ENCODE measurements at places on chromosomes 11 and 22.

- DNase-seq, result no peak
Observed at GRCh38 chr11:33403344-33403743, 146.2 kb downstream of the HIPK3 start.

- no peak for DNase-seq
Observed at GRCh38 chr11:120899720-120900119, 124.2 kb upstream of the TBCEL start.

DNA sequence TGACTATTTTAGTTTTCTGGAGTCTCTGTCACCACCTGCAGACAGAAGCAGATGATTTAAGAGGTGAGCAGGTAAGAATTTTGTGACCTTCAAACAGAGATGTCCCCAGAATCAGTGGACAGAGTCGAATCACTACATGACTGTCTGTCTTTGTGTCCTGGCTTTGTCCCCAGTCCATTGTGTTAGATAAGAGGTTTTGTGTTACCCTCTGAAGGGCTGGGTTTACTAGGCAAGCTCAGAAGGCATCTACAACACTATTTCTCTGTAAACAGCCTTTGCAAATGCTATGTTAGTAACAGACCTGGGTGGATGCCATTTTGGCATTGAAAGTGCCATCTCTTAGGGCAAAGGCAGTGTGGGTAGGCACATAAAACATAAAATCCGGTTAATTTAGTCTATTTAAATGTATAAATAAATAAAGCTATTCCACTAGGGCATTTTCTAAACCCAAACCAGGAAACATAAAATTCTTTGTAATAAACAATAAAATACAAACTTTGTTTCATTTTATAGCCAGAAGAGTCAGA, 40.3 kb upstream of the CADM1 start:
- DNase-seq, result no peak

DNA sequence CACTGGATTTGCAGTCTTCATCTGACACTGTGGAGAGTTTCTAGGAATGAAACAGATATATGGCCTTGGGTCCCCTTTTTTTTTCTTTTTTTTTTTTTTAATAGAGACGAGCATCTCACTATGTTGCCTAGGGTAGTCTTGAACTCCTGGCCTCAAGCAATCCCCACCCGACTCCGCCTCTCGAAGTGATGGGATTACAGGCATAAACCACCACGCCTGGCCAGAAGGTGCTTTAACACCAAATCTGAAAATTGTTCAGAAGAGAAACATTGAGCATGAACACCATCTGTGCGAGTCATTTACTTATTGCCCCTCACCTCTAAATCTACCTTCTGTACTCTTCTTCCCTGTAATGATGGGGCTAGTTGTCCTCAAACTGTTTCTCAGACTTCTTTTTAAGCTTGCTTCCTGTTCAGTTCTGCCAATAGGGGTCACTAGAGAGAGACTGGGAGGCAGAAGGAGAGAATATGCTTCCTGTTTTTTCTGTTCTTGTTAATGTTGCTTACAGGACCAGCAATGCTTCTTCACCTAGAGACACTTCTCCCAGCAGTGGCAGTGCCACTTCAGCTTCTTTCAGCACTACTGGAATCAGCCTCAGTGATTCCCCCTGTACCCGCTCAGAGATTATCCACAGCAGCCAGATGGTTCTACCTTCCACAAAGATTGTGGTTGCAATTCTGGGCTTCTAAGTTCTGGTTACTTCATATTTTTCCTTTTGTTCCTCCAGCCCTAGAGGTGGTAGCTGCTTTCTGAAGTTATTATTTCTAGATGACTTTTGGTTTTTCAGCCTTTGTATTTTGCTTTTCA, 20.8 kb upstream of the ZBED5 start:
- no peak for DNase-seq

- no peak for DNase-seq
Observed at GRCh38 chr11:64591257-64592233, 525 bp downstream of the SLC22A12 start.

DNA sequence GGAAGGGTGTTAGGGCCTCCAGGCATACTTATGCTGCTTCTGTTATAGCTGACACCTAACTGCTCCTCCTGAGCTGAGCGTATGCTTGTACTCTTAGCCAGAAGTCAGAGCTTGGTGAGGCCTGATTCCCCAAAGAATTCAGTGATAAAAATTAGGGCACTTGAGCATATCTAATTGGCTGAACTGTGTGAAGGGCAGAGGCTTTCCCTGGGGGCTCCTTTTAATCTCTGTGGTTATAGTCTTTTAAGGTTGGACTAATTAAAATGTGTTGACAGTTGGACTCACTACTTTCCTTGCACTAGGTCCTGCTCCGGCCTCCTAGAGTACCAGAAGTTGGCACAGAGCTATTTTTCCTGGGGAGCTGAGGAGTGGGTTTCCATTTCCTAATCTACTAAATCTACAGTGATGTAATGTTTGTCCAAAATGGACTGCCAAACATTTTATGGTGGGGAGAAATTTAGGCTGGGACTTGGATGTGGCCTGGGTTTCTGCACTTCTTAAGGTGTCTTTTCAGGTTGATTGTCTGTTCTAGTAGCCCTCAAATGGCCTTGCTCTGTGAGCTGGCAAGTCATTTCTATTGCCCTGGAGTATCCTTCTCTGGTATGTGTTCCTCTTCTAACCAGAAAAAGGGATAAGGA, 18.4 kb downstream of the STIM1 start:
- DNase-seq, result no peak

DNA sequence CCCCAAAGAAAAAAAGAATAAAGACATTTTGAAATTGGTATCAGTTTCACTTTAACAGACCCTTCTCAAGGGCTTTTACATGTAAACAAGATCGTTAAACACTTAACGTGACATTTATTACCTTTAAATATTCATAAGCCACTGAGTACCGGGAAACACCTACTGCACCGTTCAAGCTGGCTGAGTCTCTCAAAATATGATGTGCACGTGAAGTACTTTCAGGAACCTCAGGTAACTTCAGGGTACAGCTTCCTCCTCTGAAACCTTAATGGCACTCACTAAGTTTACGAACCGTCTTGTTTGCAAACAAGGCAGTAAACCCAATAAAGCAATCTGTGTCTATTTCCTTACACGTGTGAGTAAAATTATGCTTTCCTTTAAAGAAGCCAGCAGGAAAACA, 105.5 kb upstream of the TENM4 start:
- no peak for DNase-seq

DNA sequence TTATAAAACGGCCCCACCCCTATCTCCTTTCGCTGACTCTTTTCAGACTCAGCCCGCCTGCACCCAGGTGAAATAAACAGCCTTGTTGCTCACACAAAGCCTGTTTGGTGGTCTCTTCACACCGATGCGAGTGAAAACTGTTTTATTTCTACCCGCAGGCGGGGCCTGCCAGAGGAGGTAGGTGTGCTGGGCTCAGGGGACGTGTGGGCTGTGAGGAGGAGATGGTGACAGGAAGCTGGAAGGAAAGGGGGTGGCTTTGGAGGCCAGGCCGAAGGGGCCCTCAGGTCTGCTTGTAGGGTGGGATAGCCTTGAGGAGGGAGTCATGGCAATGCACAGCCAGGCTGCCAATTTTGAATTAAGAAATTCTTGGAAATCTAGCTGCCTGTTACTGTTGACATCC, 21.3 kb upstream of the KRTAP5-7 start:
- DNase-seq, result no peak

- no peak for DNase-seq
Observed at GRCh38 chr11:103202048-103202651, 92.9 kb downstream of the DYNC2H1 start.

DNA sequence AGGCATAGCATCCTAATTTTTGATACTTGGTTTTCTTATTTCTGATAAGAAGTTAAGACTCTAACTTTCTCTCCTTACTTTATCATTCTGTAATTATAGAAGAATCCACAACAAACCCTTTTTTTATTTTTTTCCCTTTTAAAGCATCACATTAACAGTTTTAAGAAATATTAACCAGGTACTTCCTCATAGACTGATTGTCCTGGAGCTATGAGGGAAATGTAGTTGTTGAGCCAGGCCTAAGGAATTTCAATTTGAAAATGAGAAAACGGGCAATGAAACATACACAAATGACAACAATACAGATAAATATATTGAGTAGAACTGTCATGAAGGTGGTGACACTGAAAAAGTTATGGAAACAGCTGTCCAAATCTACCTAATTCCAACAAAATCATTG, 569.0 kb downstream of the KCNA4 start:
- no peak for DNase-seq

DNA sequence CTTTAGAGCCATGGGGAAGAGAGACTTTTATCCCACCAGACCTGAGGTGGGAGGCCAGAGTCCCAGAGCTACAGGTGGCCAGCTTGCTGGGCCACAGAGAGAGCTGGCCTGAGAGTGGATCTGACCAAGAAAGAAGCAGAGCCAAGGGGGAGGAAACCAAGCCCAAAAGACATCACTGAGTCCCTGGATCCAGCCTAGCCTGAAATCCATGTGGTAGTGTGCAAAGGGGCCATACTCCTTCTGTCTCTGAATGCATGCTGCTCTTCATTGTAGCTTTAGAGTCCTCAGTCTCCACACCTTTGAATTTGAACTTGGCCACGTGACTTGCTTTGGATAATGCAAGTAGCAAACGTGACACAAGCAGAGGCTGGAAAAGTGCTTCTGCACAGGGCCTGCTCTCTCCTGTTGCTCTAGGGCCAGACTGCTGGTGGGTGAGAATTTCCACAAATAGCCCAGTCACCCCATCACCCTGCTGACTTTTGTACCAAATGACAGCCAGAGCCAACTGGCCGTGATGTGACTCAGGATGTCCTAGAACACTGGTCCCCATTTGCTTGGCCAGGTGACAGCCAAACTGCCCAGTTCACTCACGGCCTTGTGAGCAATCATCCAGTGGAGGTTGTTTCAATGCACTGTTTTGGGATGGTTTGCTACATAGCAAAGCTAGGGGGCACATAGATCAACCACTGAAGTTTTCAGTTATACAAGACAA, 93.6 kb downstream of the DHCR7 start:
- no peak for DNase-seq

- DNase-seq, result no peak
Observed at GRCh38 chr11:46513934-46514342, 79.9 kb downstream of the AMBRA1 start.

DNA sequence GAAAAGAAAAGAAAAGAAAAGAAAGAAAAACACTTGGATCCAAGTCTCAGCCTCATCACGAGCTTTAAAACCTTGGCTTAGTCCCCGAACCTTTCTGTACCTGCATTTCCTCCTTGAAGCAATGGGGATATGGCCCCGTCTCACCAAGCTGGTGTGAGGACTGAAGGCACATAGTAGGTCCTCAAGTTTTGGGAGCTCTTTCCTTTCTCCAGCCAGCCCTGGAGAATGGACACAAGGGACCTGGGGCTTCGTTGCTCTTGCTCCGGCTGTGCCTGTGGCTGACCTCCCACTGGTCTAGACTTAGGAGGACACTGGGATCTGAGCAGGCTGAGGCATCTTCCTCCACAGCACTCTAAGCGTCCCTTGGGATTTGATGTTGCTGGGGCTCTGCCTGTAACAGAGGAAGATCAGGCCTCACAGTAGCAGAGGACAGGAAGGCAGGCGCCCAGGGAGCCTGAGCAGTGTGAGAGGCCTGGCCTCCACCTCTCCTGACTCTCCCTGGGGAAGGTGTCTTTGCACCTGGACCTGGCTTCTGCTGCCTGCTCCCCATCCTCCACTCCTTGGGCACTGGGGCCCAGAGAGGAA, 32.8 kb downstream of the KCNC1 start:
- no peak for DNase-seq

DNA sequence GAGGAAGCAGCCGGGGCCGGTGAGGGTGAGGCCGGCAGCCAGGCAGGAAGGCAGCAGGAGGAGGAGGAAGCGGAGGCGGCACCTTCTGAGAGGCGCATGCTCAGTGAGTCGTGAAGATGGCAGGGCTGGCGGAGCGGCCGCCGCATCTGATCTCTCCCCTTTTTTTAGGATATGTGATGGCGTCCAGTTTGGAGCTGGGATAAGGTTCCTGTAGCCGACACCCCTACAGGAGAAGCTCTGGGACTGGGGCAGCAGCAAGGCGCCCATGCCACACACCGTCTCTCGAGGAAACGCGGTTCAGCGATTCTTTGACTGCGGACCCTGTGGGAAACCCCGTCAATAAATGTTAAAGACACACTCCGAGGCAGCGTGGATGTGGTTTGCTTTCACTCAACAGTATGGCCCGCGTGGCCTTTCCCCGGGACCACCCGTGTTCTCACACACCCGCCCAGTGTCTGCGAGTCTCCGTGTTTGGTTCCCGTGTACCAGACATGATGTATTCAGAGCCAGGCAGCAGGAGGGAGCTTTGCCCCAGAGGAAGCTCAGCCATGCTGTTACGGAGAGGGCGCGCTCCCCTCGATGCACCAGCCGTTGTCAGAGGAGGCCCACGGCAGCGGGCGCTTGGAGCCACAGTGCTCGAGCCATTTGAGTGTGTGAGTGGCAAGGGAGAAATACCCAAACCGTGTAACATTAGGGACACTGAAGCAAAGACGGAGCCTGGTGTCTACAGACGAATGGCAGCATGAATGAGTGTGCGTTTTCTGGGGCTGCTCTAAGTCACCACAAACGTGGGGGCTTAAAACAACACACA, 27.7 kb upstream of the PARVB start:
- DNase-seq, result no peak

DNA sequence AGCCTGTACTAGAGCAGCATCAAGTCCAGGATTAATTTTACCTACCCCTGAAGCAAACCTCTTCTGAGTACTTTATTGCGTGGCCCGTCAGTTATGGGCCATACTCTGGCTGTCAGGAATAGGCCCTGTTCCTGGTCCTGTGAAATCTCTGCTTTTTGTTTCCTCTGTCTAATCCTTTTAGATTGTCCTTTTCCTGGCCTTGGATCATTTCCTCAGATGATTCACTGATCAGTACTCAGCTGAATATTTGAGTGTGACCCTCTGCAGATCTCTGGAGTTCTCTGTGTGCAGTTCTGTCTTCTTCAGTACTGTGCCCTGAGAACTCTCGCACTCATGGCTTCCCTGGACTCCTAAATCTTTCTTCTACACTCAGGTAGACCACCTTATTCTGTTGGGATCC, 123.5 kb downstream of the UVRAG start:
- DNase-seq, result no peak

DNA sequence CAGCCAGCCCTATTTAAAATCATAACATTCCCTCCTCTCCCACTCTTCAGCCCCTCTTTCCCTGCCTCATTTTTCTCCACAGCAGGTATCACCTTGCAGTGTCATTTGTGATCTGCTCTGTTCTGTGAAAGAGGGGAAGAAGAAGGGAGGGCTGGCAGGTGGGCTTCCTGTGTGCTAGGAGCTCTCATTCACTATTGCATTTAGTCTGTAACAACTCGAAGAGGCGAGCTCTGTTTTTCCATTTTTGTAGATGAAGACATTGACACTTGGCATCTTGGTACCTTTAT, 52.1 kb upstream of the CRYBB3 start:
- DNase-seq, result no peak

DNA sequence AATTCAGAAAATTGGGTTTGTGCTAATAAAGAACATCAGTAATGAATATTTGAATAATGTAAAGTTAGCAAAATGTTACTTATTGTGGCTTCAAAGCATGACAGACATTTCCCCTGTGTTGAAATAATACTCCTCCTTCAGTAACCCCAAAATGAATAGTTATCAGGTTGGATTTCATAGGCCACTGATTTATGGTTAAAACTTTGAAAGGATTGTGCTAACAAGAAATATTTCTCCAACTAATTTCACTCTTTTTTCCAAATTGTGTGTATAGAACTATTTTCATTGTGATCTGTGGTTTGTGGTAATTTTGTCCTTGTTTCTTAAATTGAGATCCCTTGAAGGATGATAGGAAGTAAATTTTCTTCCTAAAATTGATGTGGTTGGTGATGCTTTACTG, 7.9 kb downstream of the DDX10 start:
- DNase-seq, result no peak
